ENCODE measurements at places on chromosomes 6 and 20.

DNA sequence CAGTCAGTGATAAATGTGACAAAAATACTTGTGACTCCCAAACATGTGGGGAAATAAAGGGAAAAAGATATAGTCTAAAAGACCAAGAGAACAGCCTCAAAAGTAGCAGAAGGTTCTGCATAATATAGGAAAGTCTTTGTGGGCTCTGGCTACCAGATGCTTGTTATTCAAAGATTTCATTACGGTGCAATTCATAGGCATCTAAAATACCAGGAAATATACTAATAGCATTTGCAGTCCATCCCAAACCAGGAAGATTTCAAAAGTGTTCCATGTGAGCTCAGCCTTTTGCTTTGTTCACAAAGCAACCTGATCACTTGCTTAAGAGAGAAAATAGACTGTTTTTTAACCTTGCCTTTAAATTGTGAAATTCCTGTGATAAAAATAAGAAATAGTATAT, 506.7 kb upstream of the MARCKS start:
- DNase-seq, result no peak

DNA sequence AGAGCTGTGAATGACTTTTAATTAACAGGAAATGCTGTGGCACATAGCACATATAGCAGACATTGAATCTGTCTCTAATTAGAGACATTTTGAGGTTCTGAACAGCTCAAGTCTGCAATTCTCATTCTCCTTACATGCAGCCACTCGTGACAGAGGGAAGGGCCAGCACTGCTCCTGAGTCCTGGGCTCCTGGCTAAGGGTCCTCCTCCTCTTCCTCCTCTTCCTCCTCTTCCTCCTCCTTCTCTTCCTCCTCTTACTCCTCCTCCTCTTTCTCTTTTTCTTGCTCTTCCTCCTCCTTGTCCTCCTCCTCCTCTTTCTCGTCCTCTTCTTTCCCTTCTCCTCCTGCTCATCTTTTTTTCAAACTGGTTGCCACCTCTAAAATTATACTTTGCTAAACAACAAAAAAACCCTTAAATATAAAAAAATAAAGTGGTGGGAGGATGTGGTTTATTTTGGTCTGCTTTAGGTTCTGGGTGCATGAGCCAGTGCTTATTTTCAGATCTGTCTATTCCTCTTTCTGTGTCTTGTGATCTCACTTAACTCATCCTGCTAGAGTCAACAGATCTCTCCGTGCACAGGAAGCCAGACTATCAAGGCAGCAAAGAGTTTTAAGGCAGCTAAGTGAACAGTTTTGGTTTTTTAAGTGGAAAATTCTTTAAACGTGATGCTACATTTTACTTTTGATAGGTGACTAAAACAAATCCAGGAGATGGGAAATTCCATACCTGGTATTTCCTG, 159.3 kb downstream of the CD83 start:
- no peak for DNase-seq

- DNase-seq, result no peak
Observed at GRCh38 chr6:167044696-167045095, 45.5 kb downstream of the CEP43 start.

GRCh38 chr6:110878751-110879522, 4.4 kb downstream of the AMD1 start:
- no peak for DNase-seq

GRCh38 chr6:138774370-138774769, 801 bp downstream of the CCDC28A start:
- no peak for DNase-seq

- DNase-seq, result no peak
Observed at GRCh38 chr6:16140607-16141006, 11.7 kb downstream of the MYLIP start.

DNA sequence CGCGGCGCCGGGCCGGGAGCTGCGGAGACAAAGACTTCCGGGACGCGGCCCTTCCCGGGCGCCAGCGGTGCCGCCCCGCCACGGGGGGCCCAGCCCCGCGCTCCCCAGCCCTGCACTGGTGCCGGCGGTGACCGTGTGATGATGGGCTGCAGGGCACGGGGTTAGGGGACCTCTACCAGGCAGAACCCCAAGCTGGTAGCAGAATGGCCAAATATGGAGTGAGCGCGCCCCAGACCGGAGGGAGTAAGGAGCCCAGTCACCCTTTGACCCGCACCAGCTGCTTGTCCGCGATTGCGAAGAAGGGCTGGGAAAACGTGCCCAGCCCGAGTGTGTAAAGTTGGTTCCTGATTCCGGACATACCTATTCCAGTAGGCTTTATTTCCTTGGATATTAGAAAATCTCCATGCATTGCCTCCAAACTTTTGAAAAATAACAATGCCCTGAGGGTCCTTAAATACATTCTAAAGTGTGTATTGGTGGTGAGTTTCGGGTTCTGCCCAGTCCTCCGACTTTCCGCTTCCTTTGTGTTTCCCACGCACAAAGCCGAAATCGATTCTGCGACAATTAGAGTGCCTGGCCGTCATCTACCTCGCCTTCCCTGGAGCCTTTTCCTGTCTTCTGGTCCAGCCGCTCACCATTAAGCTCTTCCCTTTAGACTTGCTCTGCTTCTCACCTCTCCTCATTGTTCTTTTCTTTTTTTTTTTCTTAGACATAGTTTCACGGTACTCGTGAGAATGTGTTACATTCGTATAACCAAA, 1.1 kb downstream of the ABRACL start:
- DNase-seq, result peak; percentile 49

GRCh38 chr6:35052694-35053565, 88.2 kb downstream of the TCP11 start:
- DNase-seq, result peak; percentile 55

DNA sequence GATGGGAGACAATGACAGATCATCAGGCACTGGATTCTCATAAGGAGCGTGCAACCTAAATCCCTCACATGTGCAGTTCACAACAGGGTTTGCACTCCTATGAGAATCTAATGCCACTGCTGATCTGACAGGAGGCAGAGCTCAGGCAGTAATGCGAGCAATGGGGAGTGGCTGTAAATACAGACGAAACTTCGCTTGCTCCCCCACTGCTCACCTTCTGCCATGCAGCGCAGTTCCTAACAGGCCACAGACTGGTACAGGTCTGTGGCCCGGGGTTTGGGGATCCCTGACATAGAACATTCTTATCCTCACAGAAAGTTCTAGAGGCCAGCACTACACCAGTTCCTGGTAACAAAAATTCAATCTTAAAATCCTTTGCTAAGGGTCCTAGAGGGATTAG, 23.2 kb downstream of the RRAGD start:
- no peak for DNase-seq

DNA sequence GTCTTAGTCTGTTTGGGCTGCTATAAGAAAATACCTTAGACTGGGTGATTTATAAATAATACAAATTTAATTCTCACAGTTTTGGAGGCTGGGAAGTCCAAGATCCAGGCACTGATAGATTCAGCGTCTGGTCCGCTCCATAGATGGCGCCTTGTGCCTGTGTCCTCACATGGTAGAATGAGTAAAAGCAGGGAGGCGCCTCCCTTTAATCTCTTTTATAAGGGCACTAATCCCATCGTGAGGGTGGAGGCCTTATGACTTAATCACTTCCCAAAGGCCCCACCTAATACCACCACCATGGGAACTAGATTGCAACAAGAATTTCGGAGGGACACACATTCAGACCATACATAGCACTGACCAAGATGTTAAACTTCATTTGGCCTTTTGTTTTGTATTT, 91.2 kb upstream of the TMEM181 start:
- DNase-seq, result no peak

DNA sequence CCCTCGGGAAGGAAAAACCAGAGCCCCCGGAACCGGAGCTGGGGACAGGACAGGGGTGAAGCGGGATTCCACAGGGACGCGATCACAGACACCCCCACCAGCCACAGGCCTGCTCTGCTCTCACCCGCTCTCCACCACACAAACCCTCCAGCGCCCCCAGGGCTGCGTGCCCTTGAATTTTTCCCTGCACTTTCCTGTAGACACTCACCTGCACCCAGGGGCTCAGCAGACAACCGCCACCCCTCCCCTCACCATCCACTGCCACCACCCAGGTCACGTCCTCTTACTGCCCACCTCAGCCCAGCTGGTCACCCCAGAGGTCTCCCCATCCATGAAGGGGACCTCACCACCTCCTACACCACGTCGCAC, 631 bp downstream of the ULBP2 start:
- no peak for DNase-seq

DNA sequence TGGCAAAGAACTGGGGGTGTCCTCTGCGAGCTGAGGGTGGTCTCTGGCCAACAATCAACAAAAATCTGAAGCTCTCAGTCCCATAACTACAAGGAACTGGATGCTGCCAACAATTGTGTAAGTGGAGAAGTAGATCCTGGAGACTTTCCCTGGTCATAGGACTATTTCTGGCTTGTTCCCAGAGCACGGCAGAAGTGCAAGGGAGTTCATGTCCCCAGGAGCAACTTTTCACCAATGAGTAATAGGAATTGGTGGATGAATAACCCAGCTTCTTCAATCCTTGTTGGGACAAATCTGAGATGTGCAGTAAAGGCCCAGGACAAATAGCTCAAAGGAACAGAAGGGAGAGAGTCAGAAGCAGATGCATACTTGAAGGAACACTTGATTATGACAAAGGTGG, 95.5 kb downstream of the QRSL1 start:
- DNase-seq, result no peak

DNA sequence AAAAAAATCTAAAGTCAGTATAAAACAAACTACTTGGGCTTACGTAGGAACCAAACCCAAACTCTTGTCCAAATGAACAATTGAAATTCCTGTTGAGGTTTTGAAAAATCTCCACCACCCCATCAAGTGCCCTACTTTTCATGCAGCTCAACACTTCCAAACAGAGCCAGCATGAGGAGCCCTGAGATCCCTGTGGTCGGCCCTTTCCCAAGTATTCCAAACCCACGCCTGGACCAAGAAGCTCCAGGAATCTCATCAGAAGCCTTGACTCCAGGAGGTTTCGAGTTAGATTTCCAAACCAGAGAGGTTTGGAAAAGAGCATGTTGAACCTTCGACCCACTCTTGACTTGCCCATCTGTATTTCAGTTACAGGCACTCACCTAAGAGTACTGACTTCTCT, 179.3 kb downstream of the MTFR2 start:
- no peak for DNase-seq

DNA sequence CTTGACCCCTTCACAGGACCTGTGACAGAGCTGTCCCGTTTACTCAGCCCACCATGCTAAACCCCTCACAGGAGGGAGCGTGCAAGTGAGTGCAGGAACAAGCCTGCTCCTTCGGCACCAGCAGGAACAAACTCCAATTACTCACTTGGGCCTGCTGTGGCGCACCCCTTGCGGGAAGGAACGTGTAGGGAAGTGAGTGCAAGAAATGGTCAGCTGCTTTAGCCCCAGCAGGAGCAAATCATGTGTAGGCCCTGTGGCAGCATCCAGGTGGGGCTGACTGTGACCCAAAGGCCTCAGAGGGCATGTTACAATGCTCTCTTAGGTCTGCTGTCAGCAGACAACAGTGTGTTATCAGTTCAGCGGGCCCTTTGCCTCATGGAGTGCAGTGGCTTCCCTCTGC, 574.4 kb downstream of the PRKN start:
- DNase-seq, result no peak

DNA sequence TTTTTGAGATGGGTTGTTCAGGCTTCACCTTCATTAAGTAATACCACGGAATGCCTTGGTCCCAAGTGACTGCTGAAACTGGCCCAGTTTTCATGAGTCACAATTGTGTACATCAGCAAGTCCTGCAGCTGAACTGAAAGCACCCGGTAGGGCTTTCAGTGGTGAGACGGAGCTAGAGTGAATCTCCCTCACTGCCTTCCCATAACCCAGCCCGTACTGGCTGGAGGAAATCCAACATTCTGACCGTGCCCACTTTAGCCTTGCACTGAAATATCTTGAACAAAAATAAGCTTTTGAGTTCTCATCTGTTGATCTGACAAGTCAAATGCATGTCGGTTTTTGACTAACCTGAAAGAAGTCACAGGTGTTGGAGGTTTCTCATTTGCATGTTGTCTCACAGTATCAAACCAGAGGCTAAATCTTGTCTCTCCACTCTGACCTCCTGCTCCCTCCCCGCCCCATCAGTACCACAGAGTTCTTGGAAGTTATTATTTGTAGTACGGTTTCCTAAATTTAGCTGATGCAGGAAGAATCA, 35.9 kb downstream of the DUSP22 start:
- no peak for DNase-seq

DNA sequence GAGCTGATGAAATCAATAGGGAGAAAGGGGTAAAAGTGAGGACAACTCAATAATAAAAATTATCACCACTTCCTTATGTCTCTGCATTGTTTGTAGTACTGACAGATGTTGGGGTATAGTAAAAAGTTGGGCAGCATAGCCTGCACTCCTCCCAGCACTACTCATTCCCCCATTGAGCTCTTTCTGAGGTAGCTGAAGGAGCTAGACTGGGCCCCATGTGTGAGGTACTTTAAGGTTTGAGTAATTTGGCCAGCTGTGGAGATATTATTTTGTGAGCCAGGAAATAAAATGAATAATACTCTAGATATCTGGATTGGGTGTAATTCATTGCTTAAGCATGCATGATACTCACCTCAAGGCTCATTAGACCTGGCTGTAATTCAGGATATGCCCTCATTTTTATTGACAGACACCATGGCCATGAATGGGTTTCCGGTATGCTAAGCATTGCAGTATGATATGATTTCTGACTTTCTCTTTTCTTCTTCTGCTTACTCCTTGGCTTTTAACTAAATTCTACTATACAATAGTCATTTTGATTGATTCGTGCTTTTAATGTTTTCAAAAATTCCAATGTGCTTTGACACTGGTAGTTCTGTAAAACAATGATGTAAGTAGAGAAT, 283.9 kb upstream of the RIMS1 start:
- no peak for DNase-seq

- no peak for DNase-seq
Observed at GRCh38 chr6:109088995-109089394, 5.7 kb downstream of the SESN1 start.

DNA sequence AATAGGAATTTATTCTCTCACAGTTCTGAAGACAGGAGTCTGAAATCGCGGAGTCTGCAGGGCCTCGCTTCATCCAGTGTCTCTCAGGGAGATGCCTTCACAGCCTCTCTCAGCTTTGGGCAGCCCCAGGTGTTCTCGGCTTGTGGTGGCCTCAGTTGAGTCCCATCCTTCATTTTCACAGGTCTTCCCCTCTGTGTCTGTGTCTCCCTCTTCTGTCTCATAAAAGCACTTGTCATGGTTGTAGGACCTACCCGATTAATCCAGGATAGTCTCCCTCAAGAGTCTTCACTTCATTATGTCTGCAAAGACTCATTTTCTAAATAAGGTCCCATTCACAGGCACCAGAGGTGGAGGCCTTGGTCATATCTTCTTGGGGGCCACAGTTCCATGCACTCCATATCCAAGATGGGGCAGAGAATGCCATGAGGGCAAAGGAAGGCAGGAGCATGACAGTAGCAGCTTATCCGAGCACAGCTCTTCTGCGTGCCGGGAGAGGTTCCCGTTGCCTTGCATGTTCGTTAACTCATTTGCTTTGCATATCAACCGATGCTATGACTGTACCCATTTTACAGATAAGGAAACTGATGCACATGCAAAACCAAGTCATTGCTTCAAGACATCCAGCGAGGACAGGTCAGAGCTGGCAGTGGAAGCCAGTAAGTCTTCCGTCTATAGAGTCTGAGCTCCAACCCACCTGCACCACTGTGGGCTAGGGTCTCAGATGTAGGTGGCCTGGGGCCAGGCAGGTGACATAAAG, 363.8 kb upstream of the SULF2 start:
- DNase-seq, result no peak
